Right cardiac atrium (tissue), 5 donors: ENCODE measurements at places on chromosomes 2 and 18. TPM values are rescaled to one million over a fixed set of nuclear protein-coding genes. Genes with fewer than 3 reads are reported as not detected.

- no peak for DNase-seq
Observed at GRCh38 chr2:16816016-16816415, 150.4 kb upstream of the CYRIA start.

GRCh38 chr2:120999377-121000097, 263.9 kb downstream of the GLI2 start:
- DNase-seq, result no peak

DNA sequence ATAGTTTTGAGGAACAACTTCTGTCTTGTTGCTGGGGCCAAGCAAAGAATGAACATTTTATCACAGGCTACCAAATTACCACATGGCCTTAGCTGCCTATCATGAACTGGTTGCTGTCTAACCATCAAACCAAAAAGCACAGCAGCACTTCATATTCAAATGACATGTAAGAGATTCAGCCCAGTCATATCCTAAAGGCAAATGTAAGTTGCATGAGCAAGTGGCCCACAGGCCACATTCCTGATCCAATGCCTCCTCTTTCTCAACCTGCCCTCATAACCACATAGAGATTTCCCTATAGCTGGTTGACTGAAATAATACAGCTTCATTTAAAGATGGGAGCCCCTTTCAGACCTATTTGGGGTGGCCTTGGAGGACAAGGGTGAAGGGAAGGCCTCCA, 572.3 kb downstream of the IRS1 start:
- no peak for DNase-seq

DNA sequence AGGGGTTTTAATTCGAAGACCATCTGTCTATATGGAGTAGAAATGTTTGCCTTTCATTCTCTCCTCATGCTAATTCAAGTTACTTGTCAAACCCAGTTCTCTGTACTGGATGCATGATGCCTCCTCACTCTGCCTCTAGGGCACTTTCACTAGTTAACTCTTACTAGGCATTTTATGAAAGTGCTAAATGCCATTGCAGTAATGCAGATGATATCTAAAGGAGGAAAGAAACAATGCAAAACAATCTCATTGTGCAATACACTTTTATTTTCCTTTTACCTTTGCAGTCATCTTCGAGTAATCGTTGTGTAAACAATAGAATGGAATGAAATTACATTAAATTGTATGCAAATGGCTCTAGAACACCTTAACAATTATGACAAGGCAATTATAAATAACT, 293.6 kb downstream of the STK39 start:
- no peak for DNase-seq

DNA sequence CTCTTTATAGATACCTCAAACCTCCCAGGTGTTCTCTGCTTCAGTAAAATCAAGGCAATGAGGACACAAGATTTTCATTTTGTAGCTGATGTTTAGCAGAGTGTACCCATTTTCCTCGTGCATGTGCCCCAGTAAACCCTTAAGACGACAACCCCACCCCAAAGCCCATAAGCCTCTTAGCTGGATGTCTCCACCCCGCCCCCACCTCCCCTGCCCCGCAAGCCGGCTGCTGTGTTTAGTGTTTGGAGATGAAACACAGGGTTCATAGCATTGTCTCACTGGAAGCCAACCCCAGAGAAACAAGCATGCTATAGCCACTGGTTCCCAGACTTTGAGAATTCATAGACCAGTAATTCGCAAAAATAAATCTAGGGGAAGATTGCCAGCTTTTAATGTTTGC, 5.8 kb upstream of the SAG start:
- no peak for DNase-seq

DNA sequence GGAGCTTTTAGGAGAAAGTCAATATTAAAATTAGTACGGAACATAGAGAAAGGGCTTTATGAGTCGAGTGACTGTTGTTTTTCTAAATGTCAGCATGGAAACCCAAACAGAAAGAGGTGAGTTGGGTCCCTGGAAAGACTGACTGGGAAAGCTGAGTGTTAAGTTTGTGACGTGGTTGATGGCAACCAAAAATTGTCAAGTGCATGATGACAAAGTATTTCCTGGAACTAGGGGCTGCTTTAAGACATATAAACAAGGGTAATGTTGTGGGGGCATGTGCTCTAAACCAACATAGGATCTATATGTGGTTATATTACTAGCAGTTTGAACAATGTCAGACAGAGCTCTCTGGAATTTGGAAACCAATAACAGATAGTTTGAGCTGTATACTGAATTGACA, 50.9 kb upstream of the GPD2 start:
- no peak for DNase-seq

DNA sequence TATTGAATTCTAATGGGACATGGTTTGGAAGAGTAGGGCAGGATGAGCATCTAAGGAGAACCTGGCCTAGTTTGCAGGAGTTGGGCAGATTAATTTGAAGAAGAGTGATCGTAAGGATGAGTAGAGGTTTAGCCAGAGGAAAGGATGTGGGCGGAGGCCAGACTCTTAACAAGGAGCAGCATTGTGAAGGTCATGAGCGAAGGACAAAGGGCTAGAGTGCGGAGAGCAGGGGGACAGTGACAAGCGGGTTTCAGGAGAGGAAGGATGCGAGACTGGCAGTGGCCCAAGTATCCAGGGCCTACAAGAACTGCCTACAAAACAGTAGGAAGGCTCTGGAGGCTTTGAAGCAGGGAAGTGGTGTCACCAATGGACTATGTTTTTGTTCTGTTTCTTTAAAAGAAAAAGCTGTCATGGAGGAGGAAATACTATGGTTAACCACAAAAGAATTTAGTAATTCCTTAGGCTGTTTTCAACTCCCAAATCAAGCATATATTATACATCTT, 20.1 kb downstream of the SLC66A3 start:
- no peak for DNase-seq

DNA sequence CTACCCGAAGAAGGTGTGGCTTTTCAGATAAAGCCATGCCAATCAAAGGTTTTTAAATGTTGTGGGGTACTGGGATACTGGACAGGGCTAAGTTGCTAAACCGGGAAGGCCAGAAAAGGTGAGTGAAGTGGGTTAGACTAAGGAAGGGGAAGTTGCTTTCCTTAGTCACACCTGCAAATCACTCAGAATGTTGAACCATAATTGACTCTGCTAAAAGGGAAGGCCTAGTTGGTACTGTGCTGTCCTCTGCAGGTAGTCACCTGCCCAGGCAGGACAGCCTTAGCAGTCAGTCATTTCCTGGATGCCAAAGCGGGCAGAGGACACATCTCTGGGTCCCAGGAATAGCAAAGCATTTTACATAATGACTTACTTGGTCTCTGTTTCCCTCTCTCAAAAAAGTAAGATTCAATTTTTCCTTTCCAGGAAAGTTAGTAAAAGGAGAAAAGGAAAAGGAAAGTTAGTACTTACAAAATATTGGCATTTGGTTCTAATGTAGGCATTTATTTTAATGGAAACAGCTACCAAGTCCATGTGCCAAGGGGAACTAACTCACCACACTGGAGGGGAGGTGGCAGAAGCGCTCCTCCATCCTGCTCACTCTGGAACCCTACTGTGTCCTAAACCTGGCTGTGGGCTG, 60.3 kb downstream of the RFTN2 start:
- no peak for DNase-seq

GRCh38 chr18:8610459-8610851, 1.2 kb downstream of the RAB12 start:
- no peak for DNase-seq

- no peak for DNase-seq
Observed at GRCh38 chr2:48395658-48396057, 134.3 kb upstream of the STON1 start.

GRCh38 chr2:145036421-145037011, 516.6 kb upstream of the ZEB2 start:
- DNase-seq, result no peak

DNA sequence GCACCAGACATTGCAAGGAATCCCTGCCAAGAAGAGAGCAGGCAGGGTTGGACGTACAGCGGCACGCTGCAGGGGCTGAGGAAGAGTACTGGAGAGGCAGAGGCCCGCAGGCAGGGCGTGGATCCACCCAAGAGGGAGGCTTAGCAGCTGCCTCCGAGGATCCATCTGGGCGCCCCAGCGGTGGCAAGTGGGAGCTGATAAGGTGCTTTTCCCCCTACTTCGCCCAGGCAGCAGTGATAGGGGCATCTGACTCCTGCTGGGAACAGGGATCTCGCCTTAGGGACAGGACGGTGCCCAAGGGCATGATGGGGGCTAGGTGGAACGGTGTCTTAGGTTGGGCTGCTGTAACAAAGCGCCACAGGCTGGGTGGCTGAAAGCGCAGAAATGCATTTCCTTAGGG, 67.4 kb upstream of the HS6ST1 start:
- no peak for DNase-seq

- no peak for DNase-seq
Observed at GRCh38 chr18:72325307-72325706, 218.8 kb downstream of the CBLN2 start.

DNA sequence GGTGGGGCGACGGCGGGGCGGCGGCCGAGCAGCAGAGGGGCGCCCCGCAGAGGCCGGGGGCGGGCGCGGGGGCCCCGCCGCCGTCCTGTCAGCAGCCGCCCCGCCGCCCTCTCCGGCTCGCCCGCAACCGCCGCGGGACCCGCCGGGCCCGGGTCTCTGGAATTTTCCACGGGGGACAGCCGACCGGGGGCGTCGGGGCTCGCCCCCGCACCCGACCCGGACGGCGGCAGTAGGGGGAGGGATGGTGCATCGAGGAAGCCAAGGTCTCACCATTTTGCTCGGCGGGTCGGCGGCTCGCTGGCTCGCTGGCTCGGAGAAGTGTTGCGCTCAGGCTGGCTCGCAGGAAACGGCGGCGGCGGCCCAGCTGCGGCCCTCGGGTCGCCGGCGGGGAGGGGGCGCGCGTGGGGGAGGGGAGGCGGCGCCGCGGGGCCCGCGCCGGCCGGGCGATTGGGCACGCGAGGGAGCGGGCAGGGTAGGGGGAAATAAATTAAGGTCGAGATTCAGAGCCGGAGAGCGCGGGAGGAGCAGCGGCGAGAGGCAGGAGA, 405 bp downstream of the PPP3R1 start:
- DNase-seq, result peak; percentile 66

- DNase-seq, result no peak
Observed at GRCh38 chr2:97931858-97932225, 63.9 kb downstream of the TMEM131 start.

- peak; percentile 85 for DNase-seq
Observed at GRCh38 chr2:99697811-99698568, 208.2 kb upstream of the REV1 start.

DNA sequence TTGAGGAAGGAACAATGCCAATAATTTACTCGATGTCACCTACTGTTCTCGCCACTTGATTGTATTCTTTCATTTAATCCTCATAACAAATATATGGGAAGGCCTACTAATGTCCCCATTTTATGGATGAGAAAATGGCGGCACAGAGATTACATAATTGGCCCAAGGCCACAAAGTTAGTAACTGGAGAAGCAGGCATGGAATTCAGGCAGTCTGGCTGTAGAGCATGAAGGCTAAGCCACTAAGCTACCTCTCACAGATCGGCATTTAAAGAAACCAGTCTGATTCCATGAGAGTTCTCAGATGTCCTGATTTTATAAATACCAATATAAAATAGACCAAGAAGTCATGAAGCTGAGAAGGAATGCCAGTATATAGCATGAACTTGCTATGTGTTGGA, 121.8 kb upstream of the EPAS1 start:
- DNase-seq, result no peak

DNA sequence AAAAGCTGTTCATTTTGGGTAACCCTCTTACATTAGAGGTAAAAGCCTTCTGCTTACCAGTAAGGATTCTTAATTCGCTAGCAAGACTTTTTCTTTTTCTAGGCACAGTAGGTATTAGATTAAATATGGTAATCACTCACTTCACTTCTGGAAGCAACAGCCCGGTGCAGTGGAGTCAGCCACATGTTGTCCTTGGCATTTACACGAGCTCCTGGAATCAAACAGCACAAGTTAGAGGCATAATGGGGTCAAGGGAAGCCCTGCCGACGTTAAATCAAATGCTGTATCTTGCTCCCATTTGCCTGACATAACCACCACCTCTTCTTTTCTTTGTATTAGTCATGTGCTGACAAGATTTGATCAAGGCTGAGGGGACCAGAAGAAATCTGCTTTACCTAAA, 174.1 kb downstream of the ANKRD44 start:
- no peak for DNase-seq

DNA sequence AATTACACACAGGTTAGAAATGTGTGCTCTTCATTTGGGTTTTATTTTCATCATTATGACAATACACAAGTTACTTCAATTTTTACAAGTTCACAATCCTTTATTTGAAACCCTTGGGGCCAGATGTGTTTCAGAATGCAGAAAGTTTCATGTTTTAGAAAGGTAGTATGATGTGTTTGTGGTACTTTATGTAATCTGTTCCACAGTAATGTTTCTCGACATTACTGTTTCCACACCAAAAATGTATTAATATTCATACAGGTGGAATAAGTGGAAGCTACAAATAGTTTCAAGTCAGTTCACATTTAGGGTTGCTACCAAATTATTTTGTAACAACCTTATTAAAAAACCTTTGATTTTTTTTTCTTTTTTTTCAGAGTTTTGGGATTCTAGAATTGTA, 10.4 kb downstream of the UBE2E3 start:
- no peak for DNase-seq

GRCh38 chr2:53381271-53381670, 386.3 kb upstream of the CHAC2 start:
- DNase-seq, result peak; percentile 18

- DNase-seq, result no peak
Observed at GRCh38 chr2:144579556-144579955, 59.6 kb upstream of the ZEB2 start.

- no peak for DNase-seq
Observed at GRCh38 chr2:178363252-178363651, 87.7 kb downstream of the PRKRA start.

DNA sequence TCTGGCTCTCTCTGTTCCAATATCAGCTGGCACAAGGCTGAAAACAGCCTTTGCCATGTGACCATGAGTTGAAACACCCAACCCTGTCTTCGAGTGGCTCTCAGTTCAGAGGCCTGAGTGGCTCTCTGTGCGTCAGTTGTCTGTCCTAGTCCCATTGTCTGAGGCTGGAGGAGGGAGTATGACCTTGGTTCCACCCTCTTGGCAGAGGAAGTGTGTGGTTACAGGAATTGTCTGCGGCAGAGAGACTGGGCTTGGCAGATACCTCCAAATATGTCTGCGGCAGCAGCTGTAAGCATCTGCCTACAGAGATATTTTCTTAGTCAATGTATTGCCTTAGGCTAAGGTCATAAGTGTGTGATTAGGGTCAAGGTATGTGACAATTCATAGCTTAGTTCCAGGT, 32.6 kb downstream of the CNGA3 start:
- peak; percentile 66 for DNase-seq

GRCh38 chr2:84526562-84526961, 10.3 kb downstream of the DNAH6 start:
- DNase-seq, result no peak

The MAL gene
- 15.5 TPM for total RNA-seq

The SIX2 gene
- total RNA-seq, result 0.42 TPM

The GPR17 gene
- not detected for total RNA-seq

The MALL gene
- total RNA-seq, result 8.1 TPM

The CCDC150 gene
- 0.94 TPM for total RNA-seq

The VIT gene
- 25.0 TPM for total RNA-seq

The ST8SIA5 gene
- 16.0 TPM for total RNA-seq
